ENCODE measurements at places on chromosomes 12 and 14.

GRCh38 chr12:11577658-11578260, 71.7 kb upstream of the ETV6 start:
- DNase-seq: no peak

DNA sequence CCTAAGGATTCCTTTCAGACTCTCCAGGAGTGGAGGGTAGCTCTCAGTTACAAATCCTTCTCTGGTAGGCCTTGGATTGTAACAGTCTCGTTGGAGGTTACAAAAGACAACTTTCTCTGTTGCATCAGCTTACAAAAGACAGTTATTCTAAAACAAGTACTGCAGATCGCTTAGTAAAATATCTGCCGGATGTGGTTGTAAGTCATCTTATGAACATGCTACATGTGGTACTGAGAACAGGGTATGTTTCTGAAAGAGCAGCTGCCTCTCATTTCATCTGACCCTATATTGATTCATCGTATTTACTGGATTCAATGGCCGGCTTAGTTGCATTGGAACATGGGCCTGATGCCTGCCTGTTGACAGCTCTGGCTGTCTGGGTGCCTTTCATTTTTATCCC, 157.4 kb downstream of the PTCSC3 start:
- no peak for DNase-seq

- DNase-seq: no peak
Measured at GRCh38 chr12:52496054-52496453, 3.0 kb upstream of the KRT6A start.

- DNase-seq: no peak
Measured at GRCh38 chr14:101849640-101850039, 88.1 kb downstream of the PPP2R5C start.

- no peak for DNase-seq
Measured at GRCh38 chr14:87628129-87628528, 364.9 kb downstream of the GALC start.

DNA sequence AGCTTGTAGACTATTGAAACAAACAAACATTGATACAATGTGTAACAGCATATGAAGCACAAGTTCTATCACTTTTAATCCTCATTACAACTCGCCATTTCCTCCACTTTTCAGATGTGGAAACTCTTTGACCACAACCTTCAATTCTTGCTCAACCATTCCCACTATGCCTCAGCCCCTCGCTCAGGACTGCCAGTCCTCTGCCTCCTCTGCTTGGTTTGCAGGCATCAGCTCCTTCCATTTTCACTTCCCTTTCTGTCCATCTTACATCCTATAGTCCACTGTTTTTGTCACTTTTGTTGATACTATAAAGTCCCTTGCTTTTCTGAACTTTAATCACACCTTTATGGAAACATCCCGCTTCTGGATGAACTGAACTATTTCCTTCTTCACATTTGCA, 28.2 kb upstream of the CD27 start:
- DNase-seq: no peak

DNA sequence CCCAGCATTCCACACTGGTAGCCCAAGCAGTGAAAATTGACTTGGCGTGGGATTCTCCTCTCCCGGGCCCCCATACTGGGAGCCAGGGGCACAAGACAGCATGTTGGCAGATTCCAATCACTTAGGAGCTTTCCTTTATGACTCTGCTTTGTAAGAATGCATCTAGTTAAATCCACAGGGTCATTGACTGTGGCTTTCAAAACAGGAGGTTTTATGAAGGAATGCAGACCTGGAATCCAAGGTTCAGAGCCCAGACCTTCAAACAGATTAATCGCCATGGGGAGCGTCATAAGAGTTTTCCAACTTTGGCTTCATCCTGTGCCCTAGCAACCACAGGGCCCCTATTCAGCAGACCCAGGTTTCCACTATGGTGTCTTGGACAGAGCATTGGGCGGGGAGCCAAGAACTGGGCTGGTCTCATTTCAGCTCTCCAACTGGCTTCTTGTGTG, 76.4 kb upstream of the RMST start:
- no peak for DNase-seq

DNA sequence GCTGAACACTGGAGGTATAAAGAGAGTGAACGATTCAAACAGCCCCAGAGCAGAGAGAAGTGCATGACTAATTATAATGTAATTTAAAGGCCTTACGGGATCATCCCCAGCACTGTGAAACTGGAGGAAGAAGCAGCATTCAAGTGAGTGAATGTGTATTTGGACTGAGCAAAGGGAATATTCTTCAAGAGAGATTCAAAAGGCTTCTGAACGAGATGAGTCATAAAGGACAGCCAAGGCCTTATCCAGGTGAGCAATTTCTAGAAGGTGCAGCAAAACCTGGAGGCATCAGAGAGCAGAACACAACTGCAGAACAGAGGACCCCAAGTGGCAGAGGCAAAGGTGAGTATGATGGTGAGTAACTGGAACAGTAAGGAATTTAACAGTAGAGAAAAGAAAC, 127.2 kb downstream of the BCAT1 start:
- DNase-seq: peak; percentile 40

DNA sequence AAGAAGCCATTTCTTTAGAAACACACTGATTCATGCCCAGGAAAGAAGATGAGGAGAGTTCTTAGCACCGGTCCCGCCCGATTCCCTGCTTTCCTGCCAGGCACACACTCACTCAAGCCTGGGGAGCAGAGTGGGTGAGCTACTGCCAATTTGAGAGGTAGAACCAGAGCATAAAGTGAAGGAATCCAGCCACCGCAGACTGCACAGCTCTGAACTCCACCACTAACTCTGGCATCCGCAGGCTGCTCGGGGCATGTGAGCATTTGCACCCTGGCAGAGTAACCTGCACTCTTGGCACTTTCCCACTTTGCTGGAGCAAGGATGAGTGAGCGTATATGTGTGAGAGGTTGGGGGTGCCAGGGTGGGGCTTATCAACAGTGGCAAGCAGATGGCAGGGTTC, 4.0 kb upstream of the SYNDIG1L start:
- no peak for DNase-seq

DNA sequence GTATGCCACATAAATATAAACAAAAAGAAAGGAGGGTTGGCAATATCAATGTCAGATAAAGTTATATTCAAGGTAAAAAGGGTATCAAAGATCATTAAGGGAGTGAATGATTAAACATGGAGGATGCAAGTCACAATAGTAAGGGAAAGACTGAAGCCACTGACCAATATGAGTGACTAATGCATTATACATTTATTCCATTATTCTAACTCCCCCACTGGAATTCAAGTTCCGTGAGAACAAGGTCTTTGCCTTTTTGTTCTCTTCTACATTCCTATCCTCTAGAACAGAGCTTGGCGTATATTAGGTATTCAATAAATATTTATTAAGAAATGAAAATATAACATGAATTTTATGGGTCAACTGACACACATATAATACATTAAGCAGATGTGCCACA, 30.7 kb downstream of the MAP4K5 start:
- peak; percentile 55 for DNase-seq

DNA sequence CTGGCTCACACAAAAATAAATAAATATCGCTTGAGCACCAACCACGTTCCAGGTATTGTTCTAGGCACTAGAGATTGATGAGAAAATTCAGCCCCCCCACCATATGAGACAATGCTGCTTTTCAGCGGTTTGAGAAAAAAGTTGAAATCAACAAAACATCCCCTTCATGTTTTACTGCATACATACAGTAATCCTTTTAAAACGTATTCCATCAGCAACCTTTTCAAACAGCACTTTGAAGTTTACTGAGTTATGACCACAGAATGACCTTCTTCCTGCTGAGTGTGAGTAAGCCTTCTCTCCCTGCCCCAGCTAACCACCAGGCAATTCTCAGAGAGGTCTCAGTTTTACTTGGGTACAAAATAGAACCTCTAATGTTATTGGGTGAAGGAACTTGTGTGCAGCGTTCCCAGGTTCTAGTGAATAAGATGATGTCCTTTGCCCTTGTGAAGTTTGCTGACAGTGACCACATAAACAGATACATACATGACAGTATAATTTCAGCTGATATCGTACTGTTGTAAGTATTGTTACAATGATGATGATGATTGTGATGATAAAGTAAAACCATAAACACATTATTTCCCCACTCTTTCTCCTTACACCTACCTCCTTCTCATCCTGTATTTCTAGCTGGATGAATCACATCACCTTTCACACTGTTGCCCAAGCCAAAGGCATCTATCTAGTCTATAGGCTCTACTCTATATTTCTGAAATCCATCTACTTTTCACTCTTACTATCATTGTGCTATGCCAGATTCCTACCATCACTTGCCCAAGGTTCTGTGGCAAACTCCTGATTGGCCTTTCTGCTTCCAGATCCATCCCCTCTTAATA, 124.4 kb upstream of the KRR1 start:
- peak; percentile 53 for DNase-seq

DNA sequence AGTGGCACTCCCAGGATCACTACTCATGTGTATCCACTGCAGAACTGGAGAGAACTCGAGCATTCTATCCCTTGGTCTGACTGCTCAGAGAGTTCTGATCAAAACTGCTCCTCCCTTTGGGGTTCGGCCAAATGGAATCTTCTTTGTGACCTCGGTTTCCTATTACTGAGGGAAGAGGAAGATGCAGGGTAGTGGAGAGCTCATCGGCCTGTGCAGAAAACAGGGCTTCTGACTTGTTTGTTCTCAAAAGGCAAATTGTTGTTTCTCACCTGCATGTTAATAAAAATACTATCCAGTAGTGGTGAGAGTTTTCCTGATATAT, 17.1 kb upstream of the AKAP6 start:
- no peak for DNase-seq

DNA sequence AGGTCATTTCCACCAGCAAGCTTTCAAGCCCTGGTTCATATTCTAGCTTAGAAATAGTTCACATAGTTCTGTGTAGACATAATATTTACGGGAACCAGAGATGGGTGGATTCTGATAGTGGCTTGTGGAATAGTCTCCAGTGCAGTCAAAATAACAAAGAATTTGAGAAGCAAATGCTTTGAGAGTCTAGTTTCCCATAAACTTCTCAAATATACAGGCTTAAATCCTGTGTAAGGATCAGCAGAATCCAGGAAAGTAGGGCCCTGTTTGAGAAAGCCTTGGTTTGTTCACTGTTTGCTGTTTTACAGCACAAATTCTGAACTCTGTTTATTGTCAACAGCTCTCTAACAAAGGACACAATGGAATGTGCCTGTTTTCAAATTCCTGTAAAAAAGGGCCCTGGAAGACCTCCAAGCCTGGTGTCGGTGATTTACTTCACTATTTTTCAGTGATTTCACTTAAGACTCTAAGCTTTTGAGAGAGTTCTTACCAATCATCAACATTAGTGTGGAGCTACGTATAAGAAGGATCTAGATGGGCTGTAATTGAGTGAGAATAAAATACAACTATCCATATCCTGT, 11.4 kb upstream of the FOS start:
- peak; percentile 88 for DNase-seq

- DNase-seq: no peak
Measured at GRCh38 chr12:72995616-72996015, 723.4 kb downstream of the TRHDE start.

DNA sequence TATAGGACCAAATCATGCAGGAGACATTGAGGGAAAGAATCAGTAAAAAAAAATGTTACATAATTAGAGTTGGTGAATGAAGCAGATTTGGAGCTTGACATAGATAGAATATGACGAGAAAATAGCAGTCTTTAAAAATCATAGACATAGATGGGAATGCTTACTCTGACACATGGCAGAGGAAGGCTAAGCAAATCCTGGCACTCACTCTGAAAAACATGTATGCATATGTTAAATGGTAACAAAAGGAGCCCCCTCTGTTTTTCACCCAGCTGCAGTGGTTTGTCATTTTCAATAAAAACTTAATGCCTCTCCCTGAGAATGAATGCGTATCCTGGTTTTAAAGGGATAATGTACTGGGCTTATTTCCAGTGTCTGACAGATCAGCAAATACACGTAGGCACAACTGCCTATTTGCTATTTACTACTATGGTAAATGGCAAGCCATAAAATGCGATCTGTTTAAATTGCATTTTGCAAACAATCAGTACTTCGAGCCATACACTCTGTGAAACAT, 561.2 kb upstream of the SEL1L start:
- DNase-seq: no peak

- DNase-seq: peak; percentile 20
Measured at GRCh38 chr12:75553398-75553797, 42.0 kb upstream of the KRR1 start.

- no peak for DNase-seq
Measured at GRCh38 chr14:79911744-79912143, 299.6 kb downstream of the DIO2 start.

GRCh38 chr12:28177461-28177860, 12.8 kb upstream of the CCDC91 start:
- DNase-seq: no peak

Data from adipocyte (in vitro differentiated cells).